ENCODE measurements at places on chromosomes 11 and 22. TPM values are rescaled to one million over a fixed set of nuclear protein-coding genes. Genes with fewer than 3 reads are reported as not detected.

DNA sequence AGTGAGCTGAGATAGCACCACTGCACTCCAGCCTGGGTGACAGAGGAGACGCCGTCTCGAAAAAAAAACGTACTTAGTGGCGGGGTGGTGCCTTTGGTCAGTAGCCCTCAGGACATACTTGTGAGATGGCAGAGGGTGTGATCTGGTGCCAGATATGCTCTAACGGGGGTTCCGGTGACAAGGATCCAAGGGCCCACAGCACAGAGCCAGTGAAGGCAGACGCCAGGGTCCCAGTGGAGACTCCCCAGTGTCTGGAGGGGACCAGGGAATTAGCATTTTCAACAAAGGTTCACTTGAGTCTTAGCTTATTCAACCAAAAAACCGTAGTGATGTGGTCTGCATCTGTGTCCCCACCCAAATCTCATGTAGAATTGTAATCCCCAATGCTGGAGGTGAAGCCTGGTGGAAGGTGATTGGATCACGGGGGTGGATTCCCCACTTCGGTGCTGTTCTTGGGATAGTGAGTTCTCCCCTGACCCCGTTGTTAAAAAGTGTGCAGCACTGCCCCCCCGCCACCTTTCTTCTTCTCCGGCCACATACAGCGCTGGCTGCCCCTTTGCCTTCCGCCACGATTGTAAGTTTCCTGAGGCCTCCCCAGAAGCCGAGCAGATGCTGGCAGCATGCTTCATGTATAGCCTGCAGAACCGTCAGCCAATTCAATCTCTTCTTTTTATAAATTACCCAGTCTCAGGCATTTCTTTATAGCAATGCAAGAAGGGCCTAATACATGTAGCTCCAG is 26.6 kb upstream of the OSBPL5 start:
- DNase-seq: no peak

GRCh38 chr11:96391698-96392307 is 2.0 kb downstream of the JRKL start:
- DNase-seq: no peak

DNA sequence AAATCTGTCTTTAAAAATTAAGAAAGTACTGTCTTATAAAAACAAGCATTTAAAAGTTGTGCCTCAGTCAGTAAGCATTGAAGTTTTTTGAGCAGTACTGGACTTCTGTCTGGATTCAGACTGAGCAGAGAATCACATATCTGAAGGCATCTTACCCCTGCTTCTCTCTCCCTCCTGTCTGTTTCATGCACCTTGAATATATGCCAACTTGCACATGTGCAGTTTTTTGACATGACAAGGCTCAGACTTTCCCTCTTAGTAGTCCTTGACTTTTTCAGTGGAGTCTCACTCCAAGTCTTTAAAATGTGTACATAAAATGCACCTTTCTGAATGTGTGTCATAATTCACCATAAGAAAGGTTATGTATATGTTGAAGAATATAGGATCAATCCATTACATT is 19.8 kb downstream of the SPECC1L start:
- no peak for DNase-seq

GRCh38 chr22:39152024-39152510 is 413 bp downstream of the CBX7 start:
- peak; percentile 71 for DNase-seq

- DNase-seq: no peak
Measured at GRCh38 chr11:14202251-14203196, 156.5 kb downstream of the RRAS2 start.

- DNase-seq: no peak
Measured at GRCh38 chr22:38638216-38638615, 18.0 kb downstream of the FAM227A start.

DNA sequence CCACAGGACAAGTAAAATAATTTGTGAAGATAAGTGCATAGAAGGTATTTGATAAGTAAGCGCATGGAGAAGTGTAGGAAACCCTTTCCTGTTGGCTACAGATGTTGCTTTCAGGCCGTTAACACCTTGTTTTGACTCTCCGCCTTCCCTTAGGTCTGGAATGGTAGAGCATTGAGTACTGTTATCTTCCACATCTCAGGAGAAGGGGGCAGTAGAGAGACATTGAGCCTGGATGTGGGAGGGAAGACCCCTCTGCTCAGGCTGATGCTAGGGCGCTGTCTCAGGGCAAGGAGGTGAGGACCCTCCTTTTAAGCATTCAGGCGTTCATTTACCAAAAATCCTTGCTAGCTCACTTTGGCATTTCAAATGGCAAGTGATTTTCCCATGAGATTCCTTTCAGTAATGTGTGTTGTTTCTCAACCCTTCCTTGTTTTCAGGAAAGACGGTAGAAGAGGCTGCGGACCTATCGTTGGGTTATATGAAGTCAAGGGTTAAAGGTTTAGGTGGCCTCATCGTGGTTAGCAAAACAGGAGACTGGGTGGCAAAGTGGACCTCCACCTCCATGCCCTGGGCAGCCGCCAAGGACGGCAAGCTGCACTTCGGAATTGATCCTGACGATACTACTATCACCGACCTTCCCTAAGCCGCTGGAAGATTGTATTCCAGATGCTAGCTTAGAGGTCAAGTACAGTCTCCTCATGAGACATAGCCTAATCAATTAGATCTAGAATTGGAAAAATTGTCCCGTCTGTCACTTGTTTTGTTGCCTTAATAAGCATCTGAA is 27.0 kb upstream of the SCGB1A1 start:
- DNase-seq: no peak

- no peak for DNase-seq
Measured at GRCh38 chr11:47506795-47507562, 46.0 kb downstream of the CELF1 start.

DNA sequence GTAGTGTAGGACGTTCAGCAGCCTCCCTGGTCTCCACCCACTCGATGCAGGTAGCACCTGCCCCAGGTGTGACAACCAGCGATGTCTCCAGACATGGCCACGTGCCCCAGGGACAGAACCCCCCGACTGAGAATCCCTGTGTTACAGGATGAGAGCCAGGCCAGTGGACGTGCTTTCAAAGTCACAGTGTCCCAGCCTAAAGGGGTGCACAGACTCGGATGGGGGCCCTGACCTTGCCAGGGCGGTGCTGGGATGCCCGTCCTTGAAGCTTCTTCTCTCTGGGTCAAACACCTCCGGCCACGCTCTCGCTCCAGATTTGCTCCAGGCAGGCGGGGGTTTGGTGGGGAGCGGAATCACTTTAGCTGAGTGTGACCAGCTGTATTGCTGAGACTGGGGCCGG is 23.3 kb upstream of the GAL start:
- no peak for DNase-seq

DNA sequence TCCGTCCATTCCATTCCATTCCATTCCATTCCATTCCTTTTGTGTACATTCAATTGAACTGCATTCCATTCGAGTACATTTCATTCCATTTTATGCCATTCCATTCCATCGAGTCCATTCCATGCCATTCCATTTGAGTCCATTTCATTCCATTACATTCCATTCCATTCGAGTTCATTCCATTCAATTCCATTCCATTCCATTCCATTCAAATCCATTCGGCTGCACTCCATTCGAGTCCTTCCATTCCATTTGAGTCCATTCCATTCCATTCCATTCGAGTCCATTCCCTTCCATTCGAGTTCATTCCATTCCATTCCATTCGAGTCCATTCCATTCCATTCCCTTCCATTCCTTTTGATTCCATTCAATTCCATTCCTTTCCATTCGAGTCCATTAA is 4800.6 kb upstream of the OR11H1 start:
- no peak for DNase-seq

DNA sequence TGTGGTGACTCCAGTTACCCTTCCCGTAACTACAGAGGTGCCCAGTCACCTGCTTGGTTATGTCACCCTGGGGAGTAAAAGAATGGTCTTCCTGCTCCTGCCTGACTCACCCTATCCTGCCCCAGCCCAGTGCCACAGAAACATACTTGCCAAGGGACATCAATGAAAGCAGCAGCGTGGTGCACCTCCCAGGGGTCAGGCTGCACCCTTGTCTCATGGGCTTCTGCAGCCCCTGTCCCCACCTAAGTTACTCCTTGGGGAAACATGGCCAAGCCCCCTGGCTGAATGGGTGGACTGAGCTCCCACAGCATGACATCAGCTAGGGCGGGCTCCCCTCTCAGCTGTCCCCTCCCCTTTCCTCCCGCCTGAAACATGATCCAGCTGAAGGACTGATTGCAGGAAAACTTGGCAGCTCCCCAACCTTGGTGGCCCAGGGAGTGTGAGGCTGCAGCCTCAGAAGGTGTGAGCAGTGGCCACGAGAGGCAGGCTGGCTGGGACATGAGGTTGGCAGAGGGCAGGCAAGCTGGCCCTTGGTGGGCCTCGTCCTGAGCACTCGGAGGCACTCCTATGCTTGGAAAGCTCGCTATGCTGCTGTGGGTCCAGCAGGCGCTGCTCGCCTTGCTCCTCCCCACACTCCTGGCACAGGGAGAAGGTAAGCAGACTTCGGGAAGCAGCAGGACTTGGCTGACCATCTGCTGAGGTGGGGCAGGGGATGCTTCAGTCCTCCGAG is at the start of gene HTR3A:
Gene HTR3A, plus strand, starts transcription at position 368 of the 730 bp plus-strand sequence. Its CDS starts 218 bp downstream, at position 586.
- no peak for DNase-seq

DNA sequence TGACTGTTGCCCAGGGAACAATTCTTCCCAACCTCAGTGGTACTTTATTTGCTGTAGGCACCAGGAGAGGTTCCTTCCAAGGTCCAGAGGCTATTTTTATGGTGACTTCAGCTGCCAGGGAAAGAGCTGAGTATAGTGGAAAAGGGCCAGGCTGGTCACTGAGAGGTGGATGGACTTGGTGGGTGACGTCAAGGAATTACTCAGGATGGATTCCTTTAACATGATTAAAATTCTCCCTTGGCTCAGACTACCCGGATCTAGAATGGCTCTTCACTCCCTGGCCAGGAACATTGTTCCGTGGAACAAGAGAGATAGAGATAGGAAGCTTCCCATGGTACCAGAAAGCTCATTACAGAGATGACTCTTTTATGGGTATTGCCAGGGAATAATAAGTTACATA is 8.7 kb upstream of the CALCA start:
- no peak for DNase-seq

DNA sequence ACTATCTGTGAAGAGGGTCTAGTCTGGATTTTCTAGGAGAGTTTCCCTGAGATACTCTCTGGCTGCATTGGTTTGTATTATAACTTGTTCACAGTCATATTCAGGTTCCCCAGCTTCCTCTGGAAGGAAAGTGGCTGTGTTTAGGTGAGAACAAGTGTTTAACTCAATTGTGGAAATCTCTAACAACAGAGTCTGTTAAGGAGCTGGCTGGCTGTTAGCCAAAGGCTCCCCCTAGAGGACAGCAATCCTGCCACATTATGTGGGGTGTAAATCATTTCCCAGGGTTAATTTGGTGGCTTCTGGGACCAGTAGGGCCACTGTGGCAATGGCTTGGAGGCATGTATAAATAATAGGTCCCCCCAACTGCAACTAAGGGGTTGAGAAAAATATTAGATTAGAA is 18.4 kb downstream of the MS4A6E start:
- DNase-seq: no peak

DNA sequence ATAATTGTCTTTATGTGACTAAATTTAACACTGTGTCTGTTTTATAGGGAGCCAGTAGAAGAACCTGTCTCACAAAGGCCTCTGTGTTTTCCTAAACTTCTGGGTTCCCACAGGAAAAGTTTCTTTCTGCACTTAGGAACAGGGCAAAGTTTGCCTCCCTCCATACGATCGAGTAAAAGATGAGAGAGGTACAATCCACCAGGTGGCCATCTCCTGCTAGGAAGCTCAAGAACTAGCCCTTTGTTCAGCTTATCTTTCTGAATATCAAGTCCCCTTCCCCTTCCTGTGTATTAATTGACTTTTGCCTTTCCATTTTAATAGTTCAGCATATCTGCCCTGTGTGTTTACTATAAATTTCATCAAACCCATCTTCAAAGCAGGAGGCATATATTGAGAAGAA is 18.0 kb downstream of the CSNK2A3 start:
- no peak for DNase-seq

GRCh38 chr11:34408580-34409172 is 30.1 kb upstream of the CAT start:
- no peak for DNase-seq

DNA sequence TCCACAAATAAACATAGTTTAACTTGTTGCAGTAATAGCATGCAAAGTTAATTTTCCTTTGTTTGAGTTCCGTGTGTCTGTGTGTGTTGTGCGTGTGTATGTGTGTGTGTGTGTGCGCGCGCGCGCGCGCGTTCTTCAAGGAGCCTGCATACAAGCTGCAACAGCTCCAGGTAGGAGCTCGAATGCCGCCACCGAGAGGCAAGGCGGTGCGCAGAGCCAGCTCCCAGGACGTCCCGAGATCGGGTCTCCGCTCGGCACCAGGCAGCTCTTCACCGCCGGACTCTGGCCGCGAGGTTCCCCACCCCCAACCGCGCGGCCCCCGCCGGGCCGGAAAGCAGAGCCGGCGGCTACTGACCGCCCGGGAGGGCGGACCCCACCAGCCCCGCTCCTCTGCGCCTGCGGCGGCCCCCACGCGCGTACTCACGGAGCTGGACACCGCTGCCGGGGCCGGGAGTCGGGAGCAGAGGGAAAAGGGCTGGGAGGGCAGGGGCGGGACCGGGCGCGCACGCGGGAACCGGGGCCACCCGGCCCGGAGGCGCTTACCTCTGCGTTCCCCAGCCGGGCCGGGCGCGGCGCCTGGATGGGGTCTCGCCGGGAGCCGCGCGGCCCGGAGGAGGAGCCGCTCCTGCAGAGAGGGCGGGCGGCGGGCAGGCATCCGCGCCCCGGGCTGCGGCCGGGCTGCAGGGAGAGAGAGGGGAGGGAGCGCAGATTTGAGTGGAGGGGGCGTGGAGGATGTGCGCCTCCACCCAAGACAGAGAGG is 40.4 kb upstream of the AKIP1 start:
- DNase-seq: peak; percentile 79

DNA sequence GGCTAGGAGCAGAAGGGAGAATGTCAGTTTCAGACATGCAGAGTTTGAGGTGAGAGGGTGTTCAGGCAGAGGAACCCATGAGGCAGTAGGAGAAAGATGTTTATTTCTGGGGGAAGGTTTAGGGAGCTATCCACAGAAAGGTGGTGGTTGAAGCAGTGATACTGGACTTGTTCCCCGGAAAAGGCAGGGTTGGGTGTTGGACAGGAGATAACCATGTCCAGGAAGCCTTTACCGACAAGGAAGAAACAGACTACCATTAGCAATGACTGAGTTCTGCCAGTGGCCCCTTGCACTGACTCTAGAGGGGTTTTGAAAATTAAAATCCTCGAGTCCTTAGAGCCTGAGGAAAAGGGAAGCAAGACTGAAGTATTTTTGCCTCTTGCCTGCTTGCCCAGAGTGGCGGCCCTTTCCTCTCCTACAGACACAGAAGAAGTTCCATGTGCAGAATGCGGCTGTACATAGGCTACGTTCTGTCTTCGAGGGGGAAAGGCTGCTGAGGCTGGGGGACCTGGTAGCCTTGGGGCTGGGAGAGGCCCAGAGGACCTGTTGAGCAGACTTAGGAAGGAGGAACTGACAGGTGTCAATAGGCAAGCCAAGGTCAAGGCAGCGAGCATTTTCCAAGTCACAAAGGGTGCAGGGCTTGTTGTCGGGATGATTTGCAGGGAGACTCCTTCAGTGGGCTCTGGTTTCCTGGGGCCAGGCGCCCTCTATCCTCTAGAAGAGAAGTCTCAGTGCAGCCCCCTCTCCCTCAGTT is 146.7 kb downstream of the LDLRAD3 start:
- no peak for DNase-seq

AAMDC gene
- 66.7 TPM for total RNA-seq

DDIAS gene
- total RNA-seq: 0.16 TPM

TMPRSS4 gene
- 1.4 TPM for total RNA-seq

ARHGAP8 gene
- 0.81 TPM for total RNA-seq

KCNC1 gene
- total RNA-seq: 1.9 TPM

C1QTNF4 gene
- total RNA-seq: 6.7 TPM

MUC6 gene
- not detected for total RNA-seq

OR51E2 gene
- total RNA-seq: 1.3 TPM
